ENCODE measurements at places on chromosomes 1 and 21.

GRCh38 chr21:16770266-16770665, 742.6 kb upstream of the CXADR start:
- DNase-seq: no peak

DNA sequence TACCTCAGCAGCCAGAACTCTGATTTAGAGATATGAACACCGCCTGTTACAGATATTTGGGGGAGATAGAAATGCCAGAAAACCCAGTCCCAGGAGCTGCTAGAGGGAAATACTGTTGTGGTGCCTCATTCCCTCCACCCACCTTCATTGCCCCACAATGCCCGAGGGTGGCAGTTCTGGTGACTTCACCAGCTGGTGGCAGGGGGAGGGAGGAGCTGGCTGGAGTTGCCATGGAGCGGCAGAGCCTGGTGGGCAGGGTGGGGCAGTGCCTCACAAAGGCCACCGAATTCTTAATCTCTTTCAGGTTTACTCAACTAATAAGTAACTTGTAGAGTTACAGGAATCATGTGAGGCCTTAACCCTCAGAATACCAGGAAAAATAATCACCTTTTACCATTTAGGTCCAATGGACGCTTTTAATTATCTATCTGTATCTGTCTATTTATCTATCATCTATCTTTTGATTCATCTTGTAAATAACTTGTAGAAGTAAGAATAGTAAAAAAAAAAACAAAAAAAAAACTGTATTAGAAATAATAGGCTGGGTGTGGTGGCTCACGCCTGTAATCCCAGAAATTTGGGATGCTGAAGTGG, 11.7 kb upstream of the S100A11 start:
- peak; percentile 32 for DNase-seq

- no peak for DNase-seq
Measured at GRCh38 chr1:245062741-245063305, 92.0 kb upstream of the KIF26B start.

DNA sequence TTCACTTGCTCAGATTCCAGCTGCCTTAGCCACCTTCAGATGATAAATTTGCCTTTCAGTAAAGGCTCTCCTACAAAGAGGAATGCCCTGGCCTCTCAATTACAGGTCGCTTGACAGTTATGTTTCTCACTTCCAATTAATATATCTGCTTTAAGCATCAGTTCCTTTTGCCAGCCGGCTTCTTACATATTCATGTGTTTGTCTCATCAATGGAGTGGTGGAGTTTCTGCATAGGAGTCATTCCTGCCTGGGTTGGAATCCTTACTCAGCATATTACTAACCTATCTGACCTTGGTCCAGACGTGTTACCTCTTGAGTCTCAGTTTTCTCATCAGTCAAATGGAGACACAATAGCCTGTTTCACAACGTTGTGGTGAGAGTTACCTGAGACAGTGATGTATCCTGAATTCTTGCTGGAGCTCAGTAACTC, 9.4 kb upstream of the SESN2 start:
- no peak for DNase-seq

DNA sequence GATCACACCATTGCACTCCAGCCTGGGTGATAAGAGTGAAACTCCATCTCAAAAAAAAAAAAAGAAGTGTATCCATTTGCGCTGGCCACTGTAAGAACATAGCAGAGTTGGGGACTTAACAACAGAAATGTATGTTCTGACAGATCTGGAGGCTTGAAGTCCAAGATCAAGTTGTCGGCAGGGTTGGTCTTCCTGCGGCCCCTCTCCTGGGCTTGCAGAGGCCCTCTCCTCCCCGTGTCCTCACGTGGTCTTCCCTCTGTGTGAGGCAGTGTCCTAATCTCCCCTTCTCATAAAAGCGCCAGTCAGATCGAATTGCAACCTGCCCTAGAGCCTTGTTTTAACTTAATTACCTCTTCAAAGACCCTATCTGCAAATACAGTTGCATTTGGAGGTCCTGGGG, 52.6 kb downstream of the MT1HL1 start:
- DNase-seq: no peak

GRCh38 chr21:31476263-31477022, 132.4 kb upstream of the TIAM1 start:
- no peak for DNase-seq

DNA sequence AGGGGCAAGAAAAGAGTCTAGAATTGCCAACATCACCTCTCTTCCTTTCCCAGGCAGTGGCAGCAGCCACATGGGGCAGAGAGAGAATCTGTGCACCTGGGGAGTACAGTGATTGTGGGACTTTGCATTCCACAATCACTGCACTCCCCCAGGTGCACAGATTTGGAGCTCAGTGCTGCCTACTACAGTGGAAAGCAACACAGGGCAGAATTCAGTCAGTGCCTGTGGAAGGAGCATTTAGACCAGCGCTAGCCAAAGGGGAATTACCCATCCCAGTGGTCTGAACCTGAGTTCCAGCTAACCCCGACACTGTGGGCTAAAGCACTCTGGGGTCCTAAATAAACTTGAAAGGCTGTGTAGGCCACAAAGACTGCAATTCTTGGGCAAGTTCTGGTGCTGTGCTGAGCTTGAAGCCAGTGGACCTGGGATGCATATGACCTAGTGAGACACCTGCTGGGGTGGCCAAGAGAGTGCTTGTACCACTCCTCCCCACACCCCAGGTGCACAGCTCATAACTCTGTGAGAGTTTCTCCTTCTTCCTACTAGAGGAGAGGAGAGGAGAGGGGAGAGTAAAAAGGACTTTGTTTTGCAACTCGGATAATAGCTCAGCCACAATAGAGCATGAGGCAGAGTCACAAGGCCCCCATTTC, 50.3 kb downstream of the NUP210L start:
- no peak for DNase-seq

DNA sequence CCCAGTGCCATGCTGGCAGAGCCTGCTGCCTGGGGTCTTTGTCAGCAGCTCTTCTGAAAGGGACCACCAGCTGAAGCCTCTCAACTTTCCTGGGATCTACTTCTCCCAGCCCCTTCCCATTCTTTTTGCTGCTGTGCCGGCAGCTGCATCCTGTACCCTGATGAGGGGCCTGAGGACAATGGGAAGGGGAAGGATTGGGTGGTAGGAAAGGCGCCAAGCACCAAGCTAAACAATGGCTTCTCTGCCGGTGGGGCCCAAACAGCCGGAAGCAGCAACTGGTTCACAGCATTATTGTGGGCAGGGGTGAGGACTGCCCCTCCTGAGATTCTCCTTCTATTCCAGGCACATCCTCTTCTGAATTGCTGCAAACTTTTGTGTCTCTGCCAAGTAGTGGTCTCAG, 5.0 kb upstream of the EFCAB14 start:
- no peak for DNase-seq

- DNase-seq: no peak
Measured at GRCh38 chr1:192739476-192740184, 69.2 kb upstream of the RGS2 start.

- DNase-seq: no peak
Measured at GRCh38 chr1:3355894-3356826, 98.3 kb upstream of the ARHGEF16 start.

GRCh38 chr1:223711173-223711572, 1.2 kb upstream of the CAPN2 start:
- no peak for DNase-seq

GRCh38 chr1:156746728-156747631, 4.5 kb downstream of the HDGF start:
- DNase-seq: no peak

DNA sequence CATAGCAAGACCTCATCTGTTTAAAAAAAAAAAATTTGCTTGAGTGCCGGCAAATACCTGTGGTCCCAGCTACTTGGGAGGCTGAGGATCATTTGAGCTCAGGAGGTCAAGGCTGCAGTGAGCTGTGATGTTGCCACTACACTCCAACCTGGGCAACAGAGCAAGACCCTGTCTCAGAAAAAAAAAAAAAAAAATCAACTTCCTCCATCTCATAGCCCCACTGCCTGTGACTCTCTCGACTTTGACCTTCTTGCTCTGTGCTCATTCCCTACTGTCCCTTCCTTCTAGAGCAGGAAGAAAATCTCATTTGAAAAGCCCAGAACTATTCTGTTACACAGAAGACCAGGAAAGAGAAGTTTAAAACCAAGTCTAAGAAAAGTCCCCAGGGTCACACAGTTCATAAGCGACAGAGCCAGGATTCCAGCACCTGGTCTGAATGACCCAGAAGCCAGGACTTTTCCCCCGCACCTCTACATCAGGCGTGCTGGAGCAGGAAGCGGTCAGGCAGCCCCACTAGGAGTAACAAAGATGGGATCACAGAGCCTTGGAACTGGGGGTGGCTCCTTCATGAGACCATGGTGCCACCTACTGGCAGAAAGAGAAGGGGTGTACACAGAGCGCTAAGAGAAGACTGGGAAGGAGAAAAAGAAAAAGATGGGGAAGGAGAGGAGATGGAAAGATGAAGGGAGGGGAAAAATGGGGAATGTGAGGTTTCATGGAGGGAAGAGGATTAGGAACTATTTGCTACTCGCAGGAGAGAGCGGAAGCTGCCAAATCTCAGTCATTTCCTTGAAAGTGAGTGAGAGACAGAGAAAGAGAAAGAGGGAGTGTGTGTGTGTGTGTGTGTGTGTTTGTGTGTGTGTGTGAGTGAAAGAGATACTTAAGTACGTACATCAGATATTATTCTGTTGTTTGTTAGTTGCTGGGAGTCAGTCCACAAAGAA, 3.1 kb upstream of the P3R3URF start:
- DNase-seq: peak; percentile 13

DNA sequence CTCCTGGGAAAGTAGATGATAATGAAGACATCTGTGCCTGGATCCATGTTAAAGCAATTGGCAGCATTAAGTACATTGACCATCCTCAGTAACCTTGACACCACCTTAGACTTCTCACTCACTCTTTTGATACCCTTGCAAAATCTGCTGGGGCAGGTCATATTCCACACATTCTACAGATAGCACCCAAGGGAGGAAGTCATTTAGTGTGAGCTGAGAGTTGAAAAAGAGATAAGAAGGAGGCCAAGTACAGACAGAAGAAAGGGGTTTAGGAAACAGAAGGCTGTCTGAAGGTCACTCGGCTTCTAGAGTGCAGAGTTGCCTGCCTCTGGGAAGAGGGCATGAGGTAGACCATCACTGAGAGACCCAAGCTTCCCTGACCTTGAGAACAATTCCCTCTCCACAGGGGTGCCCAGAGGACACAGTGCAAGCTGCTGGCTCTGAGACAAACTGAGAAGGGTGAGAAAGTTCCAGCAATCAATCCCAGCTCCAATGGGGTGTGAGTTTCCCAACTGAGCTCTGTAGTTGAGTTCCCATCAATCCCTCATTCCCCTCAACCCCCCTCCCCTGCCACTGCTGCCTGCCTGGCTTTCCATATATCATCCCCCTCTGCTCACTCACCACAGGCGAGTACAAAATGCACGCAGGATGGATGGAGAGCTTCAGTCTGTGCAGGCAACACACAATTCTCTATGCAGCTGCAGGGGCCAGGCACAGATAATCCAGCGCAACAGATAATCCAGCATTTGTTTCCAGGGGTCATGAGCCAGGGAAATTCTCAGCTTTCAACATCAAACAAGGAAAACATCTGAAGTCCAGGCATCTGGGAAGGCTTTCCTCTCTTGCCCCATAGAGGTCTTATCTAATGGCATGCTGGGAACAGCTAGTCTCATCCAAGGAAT, 7.4 kb upstream of the MOB3C start:
- no peak for DNase-seq

- DNase-seq: no peak
Measured at GRCh38 chr21:35015435-35016024, 33.6 kb downstream of the RUNX1 start.

- no peak for DNase-seq
Measured at GRCh38 chr1:43975249-43975961, 645 bp downstream of the ATP6V0B start.

- DNase-seq: no peak
Measured at GRCh38 chr1:26127235-26128163, 15.9 kb downstream of the PDIK1L start.

- DNase-seq: no peak
Measured at GRCh38 chr1:117821774-117822482, 107.5 kb downstream of the GDAP2 start.

GRCh38 chr1:212587016-212587887, 21.3 kb upstream of the ATF3 start:
- DNase-seq: no peak

- DNase-seq: no peak
Measured at GRCh38 chr1:101183388-101183699, 53.5 kb upstream of the S1PR1 start.

DNA sequence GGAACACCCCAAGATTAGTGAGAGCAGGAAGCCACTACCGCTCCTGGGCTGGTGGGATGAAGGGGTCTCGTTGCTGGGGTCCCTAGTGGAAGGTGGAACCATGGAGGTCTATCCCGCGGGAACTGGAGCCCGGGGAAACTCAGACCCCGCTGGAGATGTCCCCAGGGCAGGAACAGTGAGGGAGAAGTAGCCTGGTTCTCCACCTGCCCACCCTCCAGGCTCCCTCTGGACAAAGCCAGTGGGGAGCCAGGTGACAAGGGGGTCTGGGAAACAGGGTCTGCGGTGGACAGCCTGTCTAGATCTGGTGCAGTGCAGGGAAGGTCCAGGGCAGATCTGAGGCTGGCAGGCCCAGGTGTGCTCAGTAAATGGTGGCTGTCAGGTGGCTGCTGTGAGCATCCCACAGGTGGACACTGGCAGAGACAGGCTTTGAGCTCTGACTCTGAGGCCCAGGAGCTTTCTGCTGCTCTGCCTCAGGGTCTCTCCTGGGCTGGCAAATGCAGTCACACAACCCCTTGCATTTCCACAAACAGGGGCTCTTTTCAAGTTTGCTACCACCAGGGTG, 88.0 kb upstream of the TLR5 start:
- no peak for DNase-seq

- no peak for DNase-seq
Measured at GRCh38 chr21:35559829-35560225, 500.5 kb downstream of the SETD4 start.

GRCh38 chr1:97905141-97905940, 15.5 kb downstream of the DPYD start:
- no peak for DNase-seq

GRCh38 chr1:118986555-118987467, 1.3 kb downstream of the TBX15 start:
- DNase-seq: no peak

DNA sequence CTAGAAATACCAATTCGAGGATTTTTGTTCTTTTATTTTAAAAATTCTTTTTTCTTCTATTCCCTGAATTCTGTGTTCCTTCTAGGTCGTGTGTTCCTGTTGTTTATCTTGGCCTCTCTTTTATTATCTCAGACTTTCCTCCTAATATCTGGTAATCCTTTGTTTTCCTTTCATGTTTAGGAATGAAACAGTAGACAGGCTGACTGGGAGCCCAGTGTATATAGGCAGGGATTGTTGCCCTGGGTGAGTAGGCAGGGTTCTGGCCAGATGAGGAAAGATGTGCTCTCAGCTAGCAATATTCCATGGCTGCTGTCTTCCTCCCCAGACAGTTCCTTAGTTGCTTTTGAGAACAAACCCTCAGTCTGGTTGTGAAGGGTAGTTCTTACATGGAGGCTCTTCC, 161.8 kb upstream of the PDE4B start:
- no peak for DNase-seq

Measured in stimulated activated CD8-positive, alpha-beta memory T cell treated with anti-CD3 and anti-CD28 coated beads, Interleukin-7, amount 100 ng/mL, for 1 hour (primary cell).